ENCODE measurements at places on chromosomes 12 and 14.

DNA sequence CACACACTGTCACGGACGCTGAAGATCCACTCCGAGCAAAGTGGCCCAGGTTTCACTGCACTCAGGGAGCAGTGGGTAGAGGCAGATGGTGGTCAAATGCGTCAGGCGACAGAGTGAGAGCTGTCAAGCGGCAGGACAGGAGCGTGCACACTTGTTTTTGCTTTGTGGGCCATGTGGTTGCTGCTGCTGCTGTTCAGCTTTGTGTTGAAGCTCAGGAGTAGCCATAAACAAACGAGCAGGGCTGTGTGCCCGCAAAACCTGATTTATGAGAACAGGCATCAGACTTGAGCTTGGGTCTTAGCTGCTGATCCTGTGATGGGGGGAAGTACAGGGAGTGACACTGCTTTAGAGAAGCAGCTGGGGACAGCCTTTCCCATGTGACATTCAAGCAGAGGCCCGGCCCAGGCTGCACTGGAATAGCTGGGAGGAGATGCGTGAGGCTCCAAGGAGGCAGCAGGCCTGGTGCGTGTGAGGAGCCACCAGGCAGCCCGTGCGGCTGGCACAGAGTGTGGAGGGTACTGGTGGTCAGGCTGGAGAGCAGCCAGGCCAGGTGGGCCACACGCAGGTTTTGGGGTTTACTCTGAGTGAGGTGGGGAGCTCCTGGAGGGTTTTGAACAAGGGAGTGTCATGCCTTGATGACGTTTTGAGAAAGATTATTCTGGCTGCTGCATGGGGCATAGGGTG lies 31.1 kb upstream of the ASPG start:
- no peak for DNase-seq

GRCh38 chr14:60506462-60506984 lies 2.4 kb upstream of the SIX6 start:
- no peak for DNase-seq

GRCh38 chr12:106974511-106974910 lies 12.4 kb downstream of the MTERF2 start:
- no peak for DNase-seq

- DNase-seq, result no peak
These were observed 226.7 kb upstream of the ABCD2 start for GRCh38 chr12:39846304-39846703.

DNA sequence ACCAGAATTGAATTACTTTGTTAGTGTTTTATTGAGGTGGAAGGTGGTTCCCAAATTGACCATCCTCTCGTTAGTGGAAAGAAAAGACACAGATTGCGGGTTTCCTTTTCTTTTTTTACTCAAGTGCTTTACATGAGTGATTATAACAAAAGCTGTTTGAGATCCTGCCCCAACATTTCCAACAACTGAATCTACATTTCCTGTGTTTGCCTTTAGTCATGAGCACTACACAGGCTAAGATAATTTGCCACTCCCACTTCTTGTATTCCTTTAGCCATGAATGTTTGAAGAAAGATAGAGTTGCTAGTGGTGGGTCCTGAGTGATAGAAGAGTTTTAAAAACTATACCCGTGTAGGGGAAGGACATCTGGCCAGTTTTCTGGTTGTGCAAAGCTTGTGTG lies 16.0 kb downstream of the RERGL start:
- DNase-seq, result no peak

DNA sequence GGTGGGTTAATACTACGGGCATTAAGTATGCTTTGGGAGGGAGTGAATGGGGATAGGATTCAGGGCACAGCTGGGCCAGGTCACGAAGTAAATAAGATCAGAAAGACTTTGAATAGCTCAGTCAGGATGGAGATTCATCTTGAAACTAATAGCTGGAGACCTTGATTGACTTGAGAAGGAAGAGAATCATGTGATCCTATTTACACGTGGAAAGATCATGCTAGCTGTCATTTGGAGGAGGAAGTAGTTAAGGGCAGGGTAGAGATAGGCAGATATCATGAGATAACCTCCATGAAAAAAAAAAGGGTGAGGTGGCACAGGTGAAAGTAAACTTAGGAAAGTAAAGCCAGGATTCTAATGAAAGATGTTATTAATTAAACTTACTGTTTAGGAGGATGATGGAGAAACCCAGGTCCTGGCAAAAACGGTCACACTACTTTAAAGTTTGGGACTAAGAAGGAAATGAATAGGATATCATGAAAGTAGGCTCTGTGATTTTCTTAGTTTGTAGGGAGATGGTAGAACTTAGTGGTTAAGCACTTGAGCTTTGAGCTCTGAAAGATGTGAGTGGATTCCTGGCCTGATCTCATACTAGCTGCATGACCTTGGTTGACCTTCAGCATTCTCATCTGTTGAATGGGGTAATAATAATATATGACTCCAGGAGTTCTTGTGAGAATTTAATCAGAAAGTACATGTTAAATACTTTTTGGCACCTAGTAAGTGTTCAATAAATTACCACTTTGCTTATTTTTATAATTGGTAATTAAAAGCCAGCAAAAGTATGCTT lies 439.0 kb downstream of the NRXN3 start:
- no peak for DNase-seq

DNA sequence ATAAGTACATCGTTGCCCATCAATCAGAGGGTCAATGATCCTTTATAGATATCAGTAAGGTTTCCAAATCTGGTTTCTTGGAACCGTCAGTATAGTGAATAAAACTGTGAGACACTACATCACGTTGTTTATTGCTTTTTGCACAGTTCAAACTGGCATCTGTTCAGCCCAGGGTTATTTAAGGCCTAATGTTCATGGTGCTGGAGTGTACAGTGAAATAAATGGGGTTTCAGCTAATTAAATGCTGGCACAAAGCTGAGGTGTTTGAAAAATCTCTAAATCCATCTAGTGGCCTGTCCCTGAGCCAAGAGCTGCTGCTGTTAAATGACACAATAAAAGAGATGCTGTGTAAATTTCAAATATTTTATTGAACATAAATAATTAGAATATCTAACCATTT lies 69.9 kb downstream of the RPS29 start:
- DNase-seq, result peak; percentile 9

GRCh38 chr12:92547420-92547819 lies 155.4 kb upstream of the PLEKHG7 start:
- no peak for DNase-seq

- no peak for DNase-seq
These were observed 223.3 kb downstream of the CCDC91 start for GRCh38 chr12:28413460-28414109.

- DNase-seq, result no peak
These were observed 57.4 kb downstream of the SPPL3 start for GRCh38 chr12:120846721-120847120.

- no peak for DNase-seq
These were observed 50.1 kb upstream of the LIMA1 start for GRCh38 chr12:50333441-50333840.

GRCh38 chr14:29311983-29312382 lies 545.4 kb downstream of the FOXG1 start:
- DNase-seq, result no peak

DNA sequence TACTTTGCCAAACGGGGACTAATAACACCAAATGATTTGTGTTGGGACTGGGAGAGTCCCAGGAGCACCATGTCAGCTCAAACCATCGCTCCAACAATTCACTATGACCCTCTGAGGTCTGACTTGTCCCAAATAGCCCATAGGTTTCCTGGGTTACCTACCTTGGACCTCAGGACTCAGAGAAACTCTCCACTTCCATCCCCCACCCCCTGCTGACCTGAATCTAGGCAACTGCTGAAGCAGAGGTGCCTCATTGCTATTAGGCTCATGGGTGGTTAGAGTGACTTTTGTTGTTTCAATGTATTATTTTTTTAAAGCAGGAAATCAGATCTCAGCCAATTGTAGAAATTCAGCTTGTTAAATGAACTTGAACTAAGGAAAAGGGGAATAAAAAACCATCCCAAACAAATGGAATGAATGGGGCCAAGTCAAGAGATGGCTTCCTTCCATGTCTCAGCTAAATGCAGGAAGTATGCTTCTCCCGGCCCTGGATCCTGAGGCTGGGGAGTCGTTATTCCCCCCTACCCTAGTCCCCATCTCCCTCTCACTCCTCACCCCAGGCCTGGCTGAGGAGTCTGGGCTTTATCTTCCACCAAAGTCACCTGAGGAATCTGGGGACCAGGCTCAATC lies 80.9 kb upstream of the SLC24A4 start:
- no peak for DNase-seq

DNA sequence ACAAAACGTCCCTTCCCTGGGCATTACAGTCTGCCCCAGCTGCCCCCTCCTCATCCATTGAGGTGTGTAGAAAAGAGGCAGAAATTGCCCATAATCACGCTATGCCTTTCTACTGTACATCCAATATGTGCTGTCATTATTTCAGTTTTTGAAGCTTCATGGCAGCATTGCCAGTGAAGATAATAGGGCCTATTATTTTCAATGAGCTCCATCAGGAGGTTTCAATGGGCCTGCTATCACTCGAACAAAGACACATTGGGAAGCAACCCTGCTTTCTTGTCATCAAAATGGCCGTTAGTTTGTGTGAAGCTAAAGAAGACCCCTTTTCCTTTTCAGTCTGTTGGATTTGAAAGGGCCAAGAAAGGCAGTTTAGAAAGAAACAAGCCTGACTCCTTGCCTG lies 653.8 kb downstream of the NOVA1 start:
- no peak for DNase-seq

DNA sequence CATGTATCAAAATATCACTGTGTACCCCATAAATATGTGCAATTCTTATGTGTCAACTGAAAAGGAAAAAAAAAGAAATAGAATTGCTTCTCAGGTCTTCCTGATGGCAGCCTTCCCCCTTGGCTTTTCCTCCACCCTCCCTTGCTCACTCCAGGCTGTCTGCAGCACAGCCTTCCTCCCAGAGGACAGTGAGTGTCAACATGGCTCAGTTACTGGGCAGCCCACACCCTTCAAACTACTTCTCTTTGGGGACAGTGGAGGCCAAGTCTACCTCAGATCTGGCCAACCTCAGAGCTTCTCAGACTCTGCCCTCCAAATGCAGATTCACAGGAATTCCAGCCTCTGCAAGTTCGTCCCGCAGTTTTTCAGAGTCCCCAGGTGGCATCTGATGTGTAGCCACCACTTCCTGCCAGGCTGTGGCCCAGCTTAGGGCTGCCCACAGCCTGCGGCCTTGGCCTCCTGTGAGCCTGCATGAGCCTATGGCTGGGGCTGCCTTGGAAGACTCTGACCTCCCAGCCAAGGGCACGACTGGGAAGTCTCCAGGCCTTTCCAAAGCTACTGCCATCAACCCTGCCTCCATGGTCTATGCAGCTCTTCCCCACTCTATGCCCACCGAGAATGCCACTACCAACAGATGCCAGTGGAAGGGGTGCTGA lies 148.0 kb upstream of the PWP1 start:
- no peak for DNase-seq

DNA sequence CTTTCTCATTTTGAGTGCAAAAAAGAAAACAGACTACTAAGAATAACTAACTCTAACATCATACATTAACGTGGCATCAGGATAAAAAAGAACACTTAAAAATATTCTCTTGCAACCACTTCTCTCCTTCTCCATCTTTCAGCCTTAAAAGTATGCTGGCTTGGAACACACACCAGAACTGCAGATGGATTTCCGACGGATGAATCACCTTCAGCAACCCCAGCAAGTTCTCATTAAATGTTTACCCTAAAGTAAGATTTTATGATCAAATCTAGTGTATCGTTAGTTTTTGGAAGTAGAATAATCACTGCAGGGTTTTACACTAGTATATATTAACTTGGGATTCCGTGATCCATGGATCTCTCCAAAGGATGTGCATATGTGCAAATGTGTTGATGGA lies 1.2 kb downstream of the NEK9 start:
- no peak for DNase-seq

DNA sequence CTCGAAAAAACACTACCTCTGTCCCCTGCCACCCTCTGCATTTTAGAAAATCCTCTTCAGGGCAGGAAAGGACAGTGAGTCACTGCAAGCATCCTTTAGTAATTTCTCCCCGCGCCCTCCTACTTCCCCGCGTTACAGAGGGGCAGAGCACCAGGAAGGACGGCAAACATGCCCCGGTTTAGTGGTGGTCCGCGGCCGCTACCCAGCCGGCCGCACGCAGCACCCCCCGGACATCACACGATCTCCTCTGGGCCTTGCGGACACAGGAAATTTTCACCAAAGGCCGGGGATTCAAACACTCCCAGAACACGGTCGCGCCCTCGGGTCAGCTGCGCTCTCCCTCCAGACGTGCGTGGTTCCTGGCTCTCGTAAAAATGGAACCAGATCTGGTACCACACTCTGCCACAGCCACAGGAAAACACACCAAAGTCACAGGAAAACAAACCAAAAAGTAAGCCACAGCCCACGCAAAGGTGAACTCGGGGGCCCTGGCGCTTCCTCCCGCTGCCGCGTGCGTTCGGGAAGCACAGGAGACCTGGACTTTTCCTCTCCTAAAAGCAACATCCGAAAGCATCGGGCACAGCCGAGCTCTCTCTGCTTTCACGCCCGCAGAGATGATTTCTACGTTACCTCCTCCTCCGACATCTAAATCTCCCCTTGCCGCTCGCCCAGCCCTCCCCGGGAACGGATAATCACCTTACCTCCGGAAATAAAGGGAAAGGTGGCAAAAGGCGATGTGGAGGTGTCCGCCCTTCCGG lies 839 bp downstream of the SLC38A1 start:
- DNase-seq, result peak; percentile 56

GRCh38 chr12:96053476-96054243 lies 18.3 kb upstream of the LTA4H start:
- DNase-seq, result no peak

GRCh38 chr12:32400866-32401265 lies 1.5 kb downstream of the FGD4 start:
- no peak for DNase-seq

DNA sequence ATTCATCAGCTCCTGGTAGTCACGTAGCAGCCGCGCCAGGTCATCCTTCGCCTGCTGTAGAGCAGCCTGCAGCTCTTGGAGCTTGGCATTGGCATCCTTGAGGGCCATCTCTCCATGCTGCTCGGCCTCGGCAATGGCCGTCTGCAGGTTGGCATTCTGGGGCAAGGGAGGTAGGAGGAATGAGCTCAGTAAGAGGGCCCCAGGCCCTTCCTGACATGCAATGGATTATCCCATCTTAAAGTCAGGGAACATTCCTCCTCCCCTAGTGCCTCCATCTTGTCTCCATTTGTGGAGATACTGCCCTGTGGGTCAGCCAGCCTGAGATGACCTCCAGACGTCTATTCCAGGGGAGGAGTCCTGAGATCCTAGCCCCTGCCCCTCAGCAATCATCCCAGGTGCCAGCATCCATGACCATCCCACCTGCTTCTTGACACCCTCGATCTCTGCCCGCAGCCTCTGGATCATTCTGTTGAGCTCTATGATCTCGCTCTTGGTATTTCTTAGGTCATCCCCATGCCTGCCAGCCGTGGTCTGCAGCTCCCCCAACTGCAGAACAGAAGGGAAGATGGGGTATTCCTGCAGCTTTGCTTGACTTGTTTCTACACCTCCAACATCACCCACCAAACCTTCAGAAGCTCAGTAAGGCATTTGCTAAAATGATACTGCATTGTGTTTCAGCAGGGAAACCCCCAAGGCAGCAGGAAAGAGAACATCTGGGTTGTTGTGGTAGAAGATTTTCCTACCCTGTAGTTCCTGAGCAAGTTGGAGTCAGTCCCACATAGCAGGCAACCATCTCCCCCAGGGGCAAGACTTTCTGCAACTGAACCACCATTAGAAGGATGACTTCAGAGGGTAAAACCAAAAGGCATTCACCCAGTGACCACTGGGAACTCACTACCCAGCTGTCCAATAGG lies 4.4 kb downstream of the KRT3 start:
- DNase-seq, result no peak

GRCh38 chr14:93231129-93231979 lies 24.3 kb downstream of the UBR7 start:
- peak; percentile 50 for DNase-seq

GRCh38 chr14:72850360-72850759 lies 43.5 kb downstream of the DPF3 start:
- DNase-seq, result no peak

Data from NCI-H1105 treated with DMSO at 0.1 percent for 48 hours (cell line).